CD4-positive, alpha-beta T cell treated with Interleukin-6 at 100 ng/mL for 8 hours (primary cell): ENCODE measurements at places on chromosomes 3 and 15.
A peak's percentile ranks its signal among the peaks of the same experiment; 100 is the strongest.

GRCh38 chr3:190444576-190445145 is 5.0 kb downstream of the TMEM207 start:
- no peak for DNase-seq

GRCh38 chr15:77853910-77854309 is 221.2 kb upstream of the LINGO1 start:
- DNase-seq, result no peak

GRCh38 chr3:62625268-62625667 is 249.9 kb downstream of the CADPS start:
- DNase-seq, result no peak

DNA sequence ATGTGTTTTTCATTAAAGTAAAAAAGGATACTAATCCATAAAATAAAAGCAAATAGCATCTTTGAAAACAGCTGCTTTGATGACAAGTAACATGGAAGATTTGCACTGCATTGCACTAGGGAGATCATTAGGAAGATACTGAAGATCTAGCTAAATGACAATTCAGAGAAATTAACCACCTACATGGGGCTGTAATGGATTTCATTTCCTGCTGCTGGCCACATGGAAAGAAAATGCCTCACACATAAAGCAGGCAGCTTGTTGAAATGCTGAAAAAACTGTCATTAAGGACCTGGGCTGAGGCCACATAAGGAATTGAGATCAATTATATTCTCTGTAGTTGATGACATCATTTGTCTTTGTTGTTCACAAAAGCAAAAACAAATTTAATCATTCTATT is 94.1 kb downstream of the PYDC2 start:
- DNase-seq, result no peak

DNA sequence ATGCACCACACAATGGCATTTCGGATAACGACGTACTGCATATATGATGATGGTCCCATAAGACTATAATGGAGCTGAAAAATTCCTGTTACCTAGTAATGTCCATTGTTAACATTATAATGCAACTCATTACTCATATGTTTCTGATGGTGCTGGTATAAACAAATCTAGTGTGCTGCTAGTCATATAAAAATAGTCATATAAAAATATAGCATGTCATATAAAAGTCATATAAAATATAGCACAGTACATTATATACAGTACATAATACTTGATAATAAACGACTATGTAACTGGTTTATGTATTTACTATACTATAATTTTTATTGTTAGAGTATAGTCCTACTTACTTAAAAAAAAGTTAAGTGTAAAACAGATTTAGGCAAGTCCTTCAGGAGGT is 50.6 kb downstream of the HACD2 start:
- DNase-seq, result no peak

DNA sequence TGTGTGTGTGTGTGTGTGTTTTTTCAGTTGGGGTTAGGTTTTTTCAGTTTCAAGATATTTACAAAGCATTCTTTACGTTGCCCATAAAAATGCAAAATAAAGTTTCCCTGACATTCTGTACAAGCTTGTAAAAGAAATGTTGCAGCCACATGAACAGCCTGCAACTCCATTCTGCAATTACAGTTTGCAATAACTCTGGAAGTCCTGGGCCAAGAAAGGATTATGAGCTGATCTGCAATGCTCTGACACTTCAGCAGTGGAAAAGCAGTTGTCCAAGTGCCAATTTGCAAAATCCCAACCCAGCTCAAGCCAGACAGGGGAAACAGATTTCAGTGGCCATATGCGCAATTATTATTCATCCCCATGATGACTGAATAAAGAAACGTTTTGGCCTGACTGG is 322.1 kb downstream of the MEX3B start:
- DNase-seq, result no peak

DNA sequence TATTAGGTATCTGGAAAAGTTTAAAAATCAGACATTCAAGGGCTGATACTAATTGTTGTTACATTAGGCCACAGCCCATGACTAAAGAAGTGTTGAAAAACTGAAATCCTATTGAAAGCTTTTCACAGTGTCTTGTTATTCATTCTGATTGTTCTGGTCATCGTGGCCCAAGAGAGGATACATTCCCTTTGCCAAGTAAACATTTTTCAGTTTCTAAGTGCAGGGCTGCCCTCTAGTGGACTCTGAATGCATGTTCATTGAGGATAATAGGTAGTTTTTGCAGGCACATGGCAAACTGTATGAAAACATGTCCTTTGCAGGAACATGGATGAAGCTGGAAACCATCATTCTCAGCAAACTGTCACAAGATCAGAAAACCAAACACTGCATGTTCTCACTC is 181.1 kb downstream of the MYRIP start:
- DNase-seq, result no peak

- DNase-seq, result no peak
Observed at GRCh38 chr3:115520651-115521245, 102.6 kb upstream of the GAP43 start.

- peak; percentile 84 for DNase-seq
Observed at GRCh38 chr3:113695786-113696645, at the start of gene USF3. TSS of gene USF3 (minus strand) at chr3:113696642. CDS start at chr3:113674878, 21,764 bp downstream.

- DNase-seq, result no peak
Observed at GRCh38 chr3:72361990-72362389, 486.3 kb downstream of the SHQ1 start.
